ENCODE measurements at places on chromosomes 3 and 15.

DNA sequence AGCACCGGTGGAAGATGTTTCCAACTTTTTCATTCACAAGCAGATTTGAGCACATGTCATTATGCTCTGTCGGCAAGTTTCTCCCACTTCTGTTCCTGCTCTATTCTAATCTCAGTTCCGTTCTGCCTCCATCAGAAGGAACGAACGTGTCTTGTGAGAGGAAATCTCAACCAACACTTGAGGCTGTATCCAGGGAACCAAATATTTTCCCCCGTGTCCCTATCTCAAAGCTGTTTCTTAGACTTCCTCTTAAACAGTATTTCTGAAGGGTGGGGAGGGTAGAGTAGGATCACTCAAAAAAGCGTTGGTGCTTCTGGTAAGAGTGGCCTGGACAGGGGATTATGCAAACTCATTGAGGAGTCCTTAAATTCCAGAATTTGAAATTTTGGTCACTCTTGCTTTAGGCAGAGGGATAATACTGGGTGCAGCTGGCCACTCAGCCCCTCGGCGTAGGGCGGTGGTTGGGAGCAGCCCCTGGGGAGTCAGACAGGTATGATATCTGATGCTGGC lies 54.9 kb downstream of the FRMD4B start:
- DNase-seq: no peak

GRCh38 chr15:95326431-95327182 lies 1003.9 kb upstream of the NR2F2 start:
- no peak for DNase-seq

DNA sequence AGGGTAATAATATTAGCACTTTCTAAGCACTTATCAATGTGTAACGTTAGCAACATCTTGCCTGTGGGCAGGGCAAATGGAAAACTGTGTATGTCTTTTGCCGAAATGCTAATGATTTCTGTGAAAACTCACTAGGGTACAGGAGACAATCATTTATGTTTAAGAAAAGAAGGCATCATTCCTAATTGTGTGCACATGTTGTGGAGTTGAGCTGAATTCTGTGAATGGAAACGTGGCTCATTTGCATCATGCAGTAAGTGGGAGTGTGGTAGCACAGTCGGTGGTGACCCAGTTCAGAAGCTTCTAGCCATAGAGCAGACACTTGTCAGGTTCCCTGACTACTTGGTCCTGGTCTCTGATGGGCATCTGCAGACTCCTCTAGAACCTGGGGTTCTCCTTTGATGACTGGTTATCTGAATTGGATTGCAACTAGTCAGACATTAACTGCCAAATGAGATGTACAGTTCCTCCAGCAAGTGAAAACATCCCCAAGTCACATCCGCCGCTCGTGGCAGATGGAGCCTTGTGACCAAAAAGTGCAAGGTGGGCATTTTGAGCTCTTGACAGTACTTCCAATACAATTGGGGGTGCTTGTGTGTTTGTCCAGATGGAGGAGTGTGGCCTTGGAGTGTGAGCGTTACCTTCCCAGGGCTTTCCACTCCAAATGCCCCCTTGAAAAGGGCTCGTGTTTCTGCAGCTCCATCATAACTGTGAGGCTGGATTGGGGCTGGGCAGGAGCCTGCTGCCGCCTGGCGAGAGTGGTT lies 21.5 kb downstream of the MRPS25 start:
- no peak for DNase-seq

- DNase-seq: no peak
These were observed 12.9 kb upstream of the ULK3 start for GRCh38 chr15:74855857-74856256.
